NCI-H524 (cell line): ENCODE measurements at places on chromosomes 6 and 20.

DNA sequence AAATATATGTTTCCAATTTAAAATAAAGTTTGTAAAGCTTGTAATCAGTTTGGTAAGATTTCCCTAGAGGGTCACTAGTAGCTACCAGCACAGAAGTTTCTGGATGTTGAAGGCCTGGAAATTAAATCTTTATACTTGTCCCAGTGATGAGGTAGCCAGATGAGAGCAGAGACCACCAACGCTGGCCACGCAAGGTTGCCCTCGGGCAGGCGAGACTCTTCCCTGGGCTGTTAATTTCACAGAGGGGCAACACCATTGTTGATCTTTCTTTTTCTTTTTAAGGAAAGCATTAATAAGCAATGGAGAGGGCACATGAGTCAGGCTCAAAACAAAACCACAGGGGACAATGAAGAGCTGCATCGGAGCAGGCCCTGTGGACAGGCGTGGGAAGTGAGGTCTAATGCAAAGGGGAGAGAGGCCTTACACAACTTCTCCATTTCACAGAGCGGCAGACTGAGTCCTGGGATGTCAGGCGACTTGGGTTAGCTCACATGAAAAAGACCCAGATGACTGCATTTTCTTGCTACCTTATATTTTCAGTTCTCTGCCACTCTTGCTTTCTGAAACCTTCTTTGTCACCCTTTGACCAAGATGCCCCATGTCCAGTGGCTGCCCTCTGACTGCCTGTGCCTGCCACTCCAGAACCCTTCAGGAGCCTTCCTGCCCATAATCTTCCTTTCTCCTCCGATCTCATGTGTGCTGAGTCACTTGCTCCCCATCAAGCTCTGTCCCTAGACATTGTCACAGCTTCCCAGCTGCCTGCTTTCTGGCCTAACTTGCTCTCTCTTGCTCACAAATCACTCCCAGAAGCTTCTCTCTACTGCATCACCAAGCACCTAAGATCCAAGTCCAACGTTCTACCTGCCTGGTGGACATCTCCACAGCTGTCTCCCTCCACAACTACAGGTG is 107.7 kb upstream of the CDYL start:
- DNase-seq, result no peak

GRCh38 chr6:138371452-138371711 is 6.3 kb upstream of the SMIM28 start:
- DNase-seq, result no peak

- DNase-seq, result no peak
Measured at GRCh38 chr6:18171871-18172270, 16.6 kb downstream of the KDM1B start.

DNA sequence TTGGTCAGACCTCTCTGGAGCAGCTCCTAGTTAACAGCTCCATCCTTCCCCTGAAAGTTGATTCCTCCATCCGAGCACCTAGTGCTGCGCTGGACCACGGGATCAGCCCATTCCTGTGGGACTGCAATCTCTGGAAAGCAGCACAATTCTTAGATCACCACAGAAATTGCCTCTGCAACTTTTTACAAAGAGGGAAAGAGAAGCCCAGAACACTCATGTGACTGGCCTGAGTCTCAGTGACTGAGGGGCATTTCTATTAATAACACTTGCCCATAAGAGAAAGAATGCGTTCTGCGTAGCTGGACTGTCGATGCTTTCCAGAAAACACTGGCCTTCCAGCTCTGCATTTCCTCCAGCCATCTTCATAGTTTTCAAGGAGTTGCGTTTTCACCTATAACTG is 18.3 kb downstream of the MPC1 start:
- no peak for DNase-seq

GRCh38 chr6:166802401-166802800 is 153.9 kb downstream of the RNASET2 start:
- no peak for DNase-seq

GRCh38 chr6:112946051-112946450 is 598.9 kb downstream of the RFPL4B start:
- DNase-seq, result no peak

DNA sequence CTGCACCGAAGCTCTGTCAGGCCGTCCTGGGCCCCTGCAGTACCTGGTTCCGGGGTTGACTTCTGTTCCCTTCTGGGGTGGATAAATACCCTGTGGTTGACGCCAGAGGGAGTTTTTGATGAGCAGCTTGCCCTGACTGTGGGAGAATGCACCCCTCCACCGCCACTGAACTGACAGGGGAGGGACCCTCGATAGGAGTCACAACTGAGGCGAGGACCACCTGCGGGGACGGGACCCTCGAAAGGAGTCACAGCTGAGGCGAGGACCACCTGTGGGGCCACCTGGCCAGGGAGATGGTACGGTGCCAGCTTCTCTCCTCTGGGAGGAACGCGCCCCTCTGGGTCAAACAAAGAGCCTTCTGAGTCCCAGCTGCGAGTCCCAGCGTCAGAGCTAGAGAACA is 100.1 kb upstream of the FRMD1 start:
- DNase-seq, result no peak

DNA sequence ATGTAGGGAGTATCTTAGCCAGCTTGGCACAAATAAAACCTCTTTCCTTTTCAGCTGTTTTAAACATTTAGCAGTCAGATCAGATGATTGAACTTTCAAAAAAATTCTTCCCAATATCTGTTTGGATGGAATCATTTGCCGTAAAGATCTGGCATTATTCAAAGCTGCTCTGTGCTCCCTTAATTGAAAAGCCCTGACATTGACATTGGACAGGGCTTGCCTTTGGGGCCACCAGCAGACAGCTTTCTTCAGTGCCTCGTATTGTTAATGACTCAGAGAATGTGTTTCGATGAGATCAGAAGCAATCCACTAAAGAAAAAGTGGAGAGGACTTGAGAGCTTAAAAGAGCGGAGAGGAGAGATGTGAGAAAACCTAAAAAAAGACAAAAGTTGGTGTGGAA is 343.5 kb downstream of the NRN1 start:
- no peak for DNase-seq

GRCh38 chr6:54846857-54847674 is 495 bp downstream of the FAM83B start:
- no peak for DNase-seq

- no peak for DNase-seq
Measured at GRCh38 chr20:47468290-47469050, 33.2 kb upstream of the NCOA3 start.

DNA sequence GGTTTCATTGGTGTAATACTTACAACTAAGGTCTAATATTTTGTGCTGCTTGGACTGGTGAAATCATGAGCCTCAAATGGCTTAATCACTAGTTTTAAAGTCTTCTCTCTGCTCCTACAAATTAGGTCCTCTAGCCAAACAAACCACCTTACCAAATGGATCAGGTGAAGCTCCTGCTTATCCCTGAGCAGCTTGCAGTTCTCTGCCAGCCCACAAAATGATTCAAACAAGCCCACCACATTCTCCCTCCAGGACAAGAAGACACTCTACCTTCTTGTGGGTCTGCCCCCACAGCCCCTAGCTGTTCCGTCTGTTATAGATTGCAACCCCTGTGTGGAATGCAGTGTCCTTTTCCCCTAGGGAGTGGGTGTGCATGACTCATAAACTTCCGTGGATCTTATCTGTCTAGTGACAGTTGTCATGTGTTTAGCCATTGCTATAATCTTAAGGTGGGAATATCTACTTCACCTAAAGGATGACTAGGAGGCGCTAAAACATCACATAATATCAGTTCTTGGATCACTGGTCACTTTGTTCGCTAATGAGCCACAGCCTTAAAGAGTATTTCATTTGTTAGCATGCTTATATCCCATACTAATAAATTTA is 940.5 kb upstream of the MANEA start:
- peak; percentile 67 for DNase-seq

DNA sequence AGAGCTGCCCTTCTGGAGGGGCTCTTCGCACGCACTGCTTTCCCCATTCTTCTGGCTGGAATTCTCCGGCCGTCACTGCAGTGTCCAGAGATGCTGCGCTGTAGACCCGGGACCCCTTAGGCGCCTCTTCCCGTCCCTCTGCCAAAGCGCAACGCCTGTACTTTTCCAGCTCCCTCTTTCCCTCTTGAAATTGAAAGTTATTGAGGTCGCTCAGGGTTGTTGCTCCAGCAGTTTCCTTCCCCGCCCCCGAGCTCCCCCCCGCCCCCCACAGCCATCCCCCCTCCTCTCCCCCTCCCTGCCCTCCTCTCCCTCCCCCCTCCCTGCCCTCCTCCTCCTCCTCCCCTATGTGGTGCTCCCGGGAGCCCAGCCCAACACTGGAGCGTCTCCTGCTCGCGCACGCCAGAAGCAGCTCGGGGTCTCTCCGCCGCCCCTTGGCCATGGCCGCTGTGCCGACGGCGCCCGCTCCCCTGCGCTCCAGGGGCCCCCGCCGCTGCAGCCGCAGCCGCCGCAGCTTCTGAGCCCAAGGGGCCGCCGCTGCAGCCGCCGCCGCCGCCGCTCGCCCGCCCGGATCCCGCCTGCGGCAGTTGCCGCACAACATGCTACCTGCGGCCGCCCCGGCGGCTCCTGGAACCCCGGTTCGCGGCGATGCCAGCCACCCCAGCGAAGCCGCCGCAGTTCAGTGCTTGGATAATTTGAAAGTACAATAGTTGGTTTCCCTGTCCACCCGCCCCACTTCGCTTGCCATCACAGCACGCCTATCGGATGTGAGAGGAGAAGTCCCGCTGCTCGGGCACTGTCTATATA is at the start of gene RSPO3:
Gene RSPO3 (plus strand): TSS at position 374 of the 804 bp plus-strand sequence. CDS start 522 bp downstream, outside the sequence.
- DNase-seq, result peak; percentile 41

DNA sequence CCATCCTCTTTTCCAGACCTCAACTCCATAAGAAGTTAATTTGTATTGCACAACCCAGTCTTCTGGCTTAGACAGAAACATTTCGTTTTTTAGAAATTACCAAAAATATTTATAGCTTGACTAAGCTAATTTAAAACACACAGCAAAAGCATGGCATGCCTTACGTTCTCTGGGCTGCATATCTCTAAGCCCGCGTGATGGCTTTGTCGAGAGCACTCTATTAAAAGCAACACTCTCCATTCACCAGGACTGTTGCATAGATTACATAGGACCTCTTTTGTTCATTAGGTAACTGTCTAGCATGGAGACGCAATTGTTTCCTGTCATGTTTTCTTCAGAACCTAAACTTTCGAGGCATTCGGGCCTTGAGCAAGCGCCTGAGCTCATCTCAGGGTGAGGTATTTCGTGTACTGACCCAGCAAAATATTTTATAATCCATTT is 104.5 kb downstream of the IBTK start:
- DNase-seq, result no peak
